ENCODE measurements at places on chromosomes 12 and 14.
A peak's percentile ranks its signal among the peaks of the same experiment; 100 is the strongest.

- DNase-seq: peak; percentile 37
Observed at GRCh38 chr12:18861287-18861858, 123.5 kb downstream of the CAPZA3 start.

DNA sequence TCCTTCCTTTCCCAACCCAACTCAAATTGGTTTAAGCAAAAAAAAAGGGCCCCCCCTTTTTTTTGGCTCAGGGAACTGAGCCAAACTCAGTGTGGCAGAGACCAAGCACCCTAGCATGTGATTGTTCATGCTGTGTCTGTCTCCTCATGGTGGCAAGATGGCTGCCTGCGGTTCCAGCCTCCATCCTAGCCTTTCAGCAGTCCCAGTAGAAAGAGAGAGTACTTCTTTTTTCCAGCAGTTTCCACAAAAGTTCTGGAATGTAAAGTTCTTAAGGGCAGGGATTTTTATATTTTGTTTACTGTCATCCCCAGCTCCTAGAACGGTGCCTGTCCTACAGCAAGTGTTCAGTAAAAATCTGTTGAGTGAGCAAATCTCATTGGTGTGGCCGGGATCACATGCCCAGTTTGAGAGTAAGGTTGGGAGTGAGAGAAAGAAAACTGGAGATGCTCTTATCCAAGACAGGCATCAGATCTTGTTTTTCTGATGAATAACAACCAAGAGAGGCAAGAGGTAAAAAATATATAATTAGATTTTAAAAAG lies 22.4 kb downstream of the CHST11 start:
- no peak for DNase-seq

DNA sequence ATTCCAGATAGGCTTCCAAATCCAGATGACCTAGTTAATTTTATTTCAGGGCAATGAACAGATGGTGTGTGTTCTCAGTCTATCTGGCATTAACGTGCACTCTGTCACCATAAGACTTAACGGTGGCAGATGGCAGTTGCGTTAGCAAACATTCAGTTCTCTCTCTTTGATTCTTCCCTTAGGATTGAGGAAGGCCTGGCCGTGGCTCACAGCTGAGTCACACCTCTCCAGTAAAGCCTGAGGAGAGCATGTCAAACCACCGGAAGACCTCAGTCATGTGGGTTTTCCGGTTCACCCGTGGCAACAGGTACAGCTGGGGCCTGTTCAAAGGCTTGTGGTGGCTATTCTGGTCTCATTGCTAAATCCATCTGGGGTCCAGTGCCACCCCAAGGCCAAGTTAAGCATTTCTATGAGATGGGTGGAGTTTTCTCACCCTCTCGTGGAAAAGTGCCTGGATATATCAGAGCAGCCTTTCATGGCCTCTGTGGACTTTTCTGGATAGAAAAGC lies 545.1 kb upstream of the ATP2B1 start:
- DNase-seq: peak; percentile 94

DNA sequence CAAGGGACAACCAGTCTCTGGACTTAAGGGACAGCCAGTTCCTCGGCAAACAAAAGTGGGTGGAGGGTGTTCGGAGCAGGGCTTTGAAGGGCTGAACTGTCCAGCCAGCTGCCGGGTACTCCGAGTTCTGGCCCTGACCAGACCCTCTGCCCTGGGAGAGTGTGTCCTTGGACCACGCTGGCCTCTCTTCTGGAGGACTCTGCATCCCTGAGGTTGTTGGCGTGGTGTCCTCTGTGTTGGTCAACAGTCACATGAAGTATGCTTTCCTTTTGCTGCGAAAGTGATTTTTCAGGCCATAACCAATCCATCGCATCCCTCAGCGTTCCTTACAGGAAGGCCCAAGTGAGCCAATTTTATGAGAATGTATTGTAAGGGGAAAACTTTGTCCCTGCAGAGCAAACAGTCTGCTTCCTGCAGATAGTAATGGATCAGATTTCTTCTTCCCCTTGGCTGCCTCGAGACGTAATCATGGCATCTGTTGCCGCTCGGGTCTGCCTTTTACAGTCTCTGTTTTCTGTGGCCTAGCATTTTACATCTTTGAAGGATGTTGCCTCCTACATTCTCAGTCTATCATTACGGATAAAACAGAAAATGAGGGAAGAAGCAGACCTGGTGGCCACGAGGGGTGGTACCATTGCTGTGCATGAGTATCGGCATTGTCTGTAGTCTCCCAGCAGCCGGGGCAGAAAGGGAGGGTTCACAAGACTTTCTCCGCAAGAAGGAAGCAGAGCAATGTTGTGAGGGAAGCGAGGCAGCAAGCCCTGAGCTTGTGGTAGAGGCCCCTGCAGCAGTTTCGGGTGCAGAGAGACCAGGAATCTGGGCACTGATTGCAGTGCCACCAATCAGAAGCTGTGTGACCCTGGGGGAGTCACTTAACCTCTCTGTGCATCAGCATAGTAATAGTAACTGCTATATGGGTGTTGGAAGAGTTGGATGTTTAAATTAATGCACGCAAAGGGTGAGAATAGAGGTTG lies 47.4 kb downstream of the SMIM41 start:
- DNase-seq: peak; percentile 6

GRCh38 chr14:102394717-102395375 lies 32.1 kb downstream of the TECPR2 start:
- DNase-seq: no peak

GRCh38 chr12:119171691-119172425 lies 6.9 kb upstream of the HSPB8 start:
- DNase-seq: no peak

DNA sequence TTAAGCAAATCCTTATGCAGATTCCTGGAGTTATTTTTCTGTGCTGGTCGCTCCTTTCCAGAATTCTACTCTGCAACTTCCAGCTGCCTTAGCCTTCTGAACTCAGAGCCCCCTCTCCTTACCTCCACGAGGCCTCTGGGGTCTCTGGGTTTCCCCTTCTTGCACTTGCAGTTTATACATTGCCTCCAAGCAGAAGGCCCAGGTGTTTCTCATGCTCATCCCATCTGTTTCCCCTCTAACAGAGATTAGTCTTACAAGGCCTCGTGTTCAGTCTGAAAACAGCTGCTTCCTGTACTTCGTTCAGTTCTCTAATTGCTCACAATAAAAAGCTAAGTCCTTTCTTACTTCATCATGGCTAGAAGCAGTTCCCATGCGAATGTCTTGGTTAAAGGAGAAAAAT lies 134.4 kb upstream of the FGD4 start:
- DNase-seq: no peak

DNA sequence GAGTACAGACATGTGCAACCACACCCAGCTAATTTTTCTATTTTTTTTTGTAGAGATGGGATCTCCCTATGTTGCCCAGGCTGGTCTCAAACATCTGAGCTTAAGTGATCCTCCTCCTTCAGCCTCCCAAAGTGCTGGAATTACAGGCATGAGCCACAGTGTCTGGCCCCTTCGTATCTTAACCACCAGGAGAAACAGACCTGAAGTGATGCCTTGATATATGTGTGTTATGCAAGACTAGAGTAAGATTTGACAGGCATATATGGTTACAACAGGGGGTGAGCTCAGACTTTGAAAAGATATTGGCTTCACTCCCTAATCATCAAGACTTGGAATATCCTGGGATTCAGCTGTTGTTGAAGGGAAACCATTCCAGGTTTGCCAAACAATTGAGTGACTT lies 10.7 kb upstream of the GALNT6 start:
- no peak for DNase-seq

DNA sequence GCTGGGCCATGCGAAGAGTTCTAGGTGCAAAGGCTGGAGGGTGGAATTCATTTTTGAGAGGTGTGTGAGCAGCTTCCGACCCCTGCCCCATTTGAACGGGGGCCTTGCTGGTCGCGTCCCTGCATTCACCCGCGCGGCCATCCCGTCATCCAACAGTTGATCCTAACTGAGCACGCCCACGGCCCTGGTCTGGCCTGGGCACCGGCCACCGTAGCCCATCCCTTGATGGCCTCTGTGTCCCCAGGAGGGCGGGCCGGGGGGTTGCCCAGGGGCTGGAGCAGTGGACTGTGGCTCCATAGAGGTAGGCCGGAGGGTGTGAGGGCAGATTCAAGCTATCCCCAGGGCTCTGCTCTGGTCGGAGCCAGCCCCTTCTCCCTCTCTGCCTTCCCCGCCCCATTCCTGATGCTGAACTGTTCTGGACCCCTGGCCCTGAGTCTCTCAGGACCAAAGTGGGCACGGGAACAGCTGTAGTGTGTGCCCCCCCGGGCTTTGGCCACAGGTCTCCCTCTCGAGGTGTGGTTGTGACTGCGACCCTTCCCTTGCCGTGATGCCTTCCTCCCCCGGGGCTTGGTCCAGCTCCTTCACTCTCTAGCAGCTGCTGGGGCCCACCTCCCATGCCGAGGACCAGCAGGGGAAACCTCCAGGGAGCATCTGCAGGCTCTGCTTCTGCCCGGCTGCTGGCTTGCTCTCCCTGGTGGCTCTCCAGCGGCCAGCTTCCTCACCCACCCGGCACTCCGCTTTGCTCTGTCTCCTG lies 9.1 kb downstream of the MEG3 start:
- DNase-seq: no peak

- no peak for DNase-seq
Observed at GRCh38 chr12:98403936-98404335, 111.5 kb upstream of the TMPO start.

GRCh38 chr12:77225373-77225772 lies 160.0 kb upstream of the E2F7 start:
- no peak for DNase-seq

GRCh38 chr12:108379823-108380222 lies 40.7 kb upstream of the CMKLR1 start:
- no peak for DNase-seq

- no peak for DNase-seq
Observed at GRCh38 chr14:88552876-88553275, 1.9 kb downstream of the PTPN21 start.

DNA sequence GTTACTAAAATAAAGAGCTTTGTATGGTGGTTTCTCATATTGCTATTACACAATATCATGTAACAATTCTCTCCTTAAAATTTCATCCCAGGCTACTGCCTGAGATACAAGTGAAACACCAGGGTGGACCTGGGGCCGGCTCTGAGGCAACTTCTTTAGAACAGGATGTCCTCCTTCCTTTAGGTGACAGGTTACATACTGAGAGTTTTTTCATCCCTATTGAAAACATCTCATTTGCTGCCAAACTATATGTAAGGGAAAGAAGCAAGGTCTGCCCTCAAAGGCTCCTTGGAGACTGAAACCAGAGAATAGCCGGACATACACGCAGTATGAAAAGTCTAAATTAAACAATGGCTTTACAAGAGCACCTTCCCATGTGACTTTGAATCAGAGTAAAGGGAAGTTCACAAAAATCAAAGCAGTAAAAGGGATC lies 139.9 kb downstream of the DUSP6 start:
- DNase-seq: no peak

DNA sequence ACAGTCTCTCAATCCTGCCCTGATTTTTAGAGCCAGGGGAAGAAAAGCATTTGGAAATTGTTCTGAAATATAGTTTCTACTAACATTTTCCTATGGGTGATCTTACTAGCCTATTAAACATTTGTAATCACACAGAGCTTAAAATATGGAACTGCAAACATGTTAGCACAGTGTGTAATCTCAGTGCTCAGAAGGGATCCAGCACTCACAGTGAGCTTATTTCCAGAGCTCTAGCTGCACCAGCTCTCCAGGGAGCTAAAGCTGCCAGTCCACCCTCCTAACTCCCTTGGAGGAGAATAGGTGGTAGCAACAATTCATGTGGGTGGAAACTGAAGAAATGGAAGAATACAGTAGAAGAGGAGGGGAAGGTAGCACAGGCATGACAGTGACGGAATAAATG lies 64.9 kb upstream of the SYT1 start:
- DNase-seq: no peak

- DNase-seq: no peak
Observed at GRCh38 chr12:97017213-97017612, 110.2 kb downstream of the NEDD1 start.

DNA sequence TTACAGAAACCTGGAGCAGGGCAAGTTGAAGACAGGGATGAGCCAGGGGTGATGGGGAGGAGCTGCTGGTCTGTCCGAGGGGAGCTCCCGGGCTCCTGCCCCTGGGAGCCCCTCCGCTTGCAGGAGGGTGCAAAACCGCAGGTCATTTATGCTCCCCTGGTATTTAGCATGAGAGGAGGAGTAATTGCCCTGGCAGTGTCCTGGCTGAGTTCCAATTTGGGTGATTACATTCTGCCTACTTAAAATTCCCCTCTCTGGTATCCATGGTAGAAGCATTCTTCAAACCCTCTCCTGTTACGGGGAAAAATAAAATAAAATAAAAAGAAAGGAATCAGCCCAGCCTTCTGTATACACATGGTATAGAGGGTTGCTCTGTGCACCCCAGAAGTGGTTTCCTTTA lies 61.7 kb upstream of the VRK1 start:
- DNase-seq: no peak

- DNase-seq: no peak
Observed at GRCh38 chr14:21026274-21026987, 1.6 kb upstream of the NDRG2 start.

- peak; percentile 52 for DNase-seq
Observed at GRCh38 chr14:100440207-100440631, 117.1 kb downstream of the SLC25A47 start.

- DNase-seq: no peak
Observed at GRCh38 chr12:53461059-53461458, 9.2 kb downstream of the PCBP2 start.

- no peak for DNase-seq
Observed at GRCh38 chr12:132379996-132380395, 50.6 kb upstream of the GALNT9 start.

DNA sequence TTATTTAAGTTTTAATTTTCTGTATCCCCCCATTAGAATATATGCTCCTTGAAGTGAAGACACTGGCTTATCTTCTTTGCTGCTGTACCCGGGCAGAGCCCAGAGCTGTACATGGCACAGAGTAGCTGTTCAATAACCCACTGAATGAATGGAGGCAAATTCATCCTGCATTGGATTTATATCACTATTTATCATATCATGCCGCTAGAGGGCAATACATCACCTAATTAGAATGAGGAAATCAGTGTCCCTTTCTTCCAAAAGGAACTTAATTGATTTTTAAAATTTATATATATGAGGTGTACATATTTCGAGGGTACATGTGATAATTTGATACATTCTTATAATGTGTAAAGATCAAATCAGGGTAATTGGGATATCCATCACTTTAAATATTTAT lies 89.2 kb upstream of the TMEM260 start:
- DNase-seq: peak; percentile 21

Data from SK-N-DZ (cell line).